Regular cardiac myocyte (primary cell): ENCODE measurements at places on chromosomes 3 and 15. TPM values are rescaled to one million over a fixed set of nuclear protein-coding genes. Genes with fewer than 3 reads are reported as not detected.

ZMYND10 gene
- total RNA-seq, result 0.58 and 0.85 TPM in 2 replicates

CPN2 gene
- total RNA-seq, result not detected in 2 replicates

ACKR4 gene
- total RNA-seq, result 0.96 and 6.8 TPM in 2 replicates

ITIH1 gene
- total RNA-seq, result 0.56 TPM in 1 of 2 replicates, not detected in the other

PRRT3 gene
- 1.2 and 2.0 TPM in 2 replicates for total RNA-seq
